ENCODE measurements at places on chromosomes 7 and 10. TPM values are rescaled to one million over a fixed set of nuclear protein-coding genes. Genes with fewer than 3 reads are reported as not detected.

- no peak for DNase-seq
Measured at GRCh38 chr10:67959839-67960476, 75.5 kb downstream of the SIRT1 start.

DNA sequence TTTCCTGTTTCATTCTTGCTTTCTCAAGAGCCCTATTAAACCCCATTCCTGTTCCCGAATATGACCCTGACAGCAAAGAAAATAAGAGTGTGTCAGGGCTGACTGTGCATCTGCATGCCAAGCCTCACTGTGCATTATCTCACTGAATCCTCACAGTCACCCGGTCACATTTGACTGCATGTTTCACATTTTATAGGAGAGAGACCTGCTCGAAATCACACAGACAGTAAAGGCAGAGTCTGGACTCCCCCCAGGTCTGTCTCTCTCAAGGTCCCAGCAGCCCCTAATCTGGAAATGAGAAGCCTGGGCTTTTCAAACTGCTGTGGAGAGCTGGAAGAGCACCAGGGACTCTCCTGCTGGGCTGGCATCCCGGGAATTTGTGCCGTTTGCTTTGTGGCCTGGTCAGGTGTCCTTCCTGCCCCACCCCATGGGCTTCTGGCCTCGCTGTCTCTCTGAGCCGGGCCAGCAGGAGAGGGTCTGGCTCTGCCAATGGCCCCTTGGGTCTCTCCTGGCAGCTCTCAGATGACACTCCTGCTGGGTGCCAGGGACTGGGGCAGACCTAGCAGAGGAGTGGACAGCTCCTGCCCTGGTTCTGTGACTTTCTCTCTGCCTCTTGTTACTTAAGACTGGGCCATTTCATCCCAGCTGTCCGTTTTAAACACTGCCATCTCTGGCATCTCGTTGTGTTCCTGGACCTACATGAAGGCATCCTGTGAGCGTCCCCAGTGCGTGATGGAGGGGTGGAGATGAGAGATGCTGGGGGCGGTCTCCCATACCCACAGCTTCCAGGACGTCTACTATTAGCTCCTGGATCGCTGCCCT, 173.6 kb downstream of the ARHGAP12 start:
- peak; percentile 58 for DNase-seq

GRCh38 chr10:97632949-97633884, at the start of gene MORN4:
TSS of gene MORN4 (minus strand) at chr10:97633500. CDS start at chr10:97619653, 13,847 bp downstream.
- peak; percentile 89 for DNase-seq

DNA sequence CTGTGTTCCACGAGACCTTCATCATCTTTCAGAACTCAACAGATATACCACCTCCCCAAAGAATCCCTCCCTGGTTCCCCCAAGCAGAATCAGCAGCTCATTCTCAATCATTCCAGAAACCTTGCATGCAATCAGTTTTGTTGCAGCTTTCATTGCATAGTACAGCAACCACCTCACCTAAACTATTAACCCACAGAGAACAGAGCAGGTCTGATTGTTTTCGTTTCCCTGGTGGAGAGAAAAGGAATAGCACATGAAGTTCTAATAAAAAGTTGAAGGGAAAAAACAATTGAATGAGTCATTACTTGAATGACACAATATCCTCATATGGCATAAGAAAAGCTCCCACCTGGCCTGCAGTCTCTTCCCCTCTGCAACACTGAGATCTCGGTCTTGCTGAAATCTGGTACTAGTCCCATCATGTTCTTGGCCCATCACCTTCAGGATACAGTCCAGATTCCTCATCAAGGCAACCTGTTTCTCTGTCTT, 147.1 kb upstream of the GDF10 start:
- peak; percentile 84 for DNase-seq

- DNase-seq, result no peak
Measured at GRCh38 chr10:44464503-44464902, 79.6 kb upstream of the CXCL12 start.

SPDYE16 gene
- not detected for total RNA-seq

PRPS1L1 gene
- not detected for total RNA-seq

PGAM2 gene
- total RNA-seq, result not detected
